ENCODE measurements at places on chromosomes 12 and 14.
A peak's percentile ranks its signal among the peaks of the same experiment; 100 is the strongest.

DNA sequence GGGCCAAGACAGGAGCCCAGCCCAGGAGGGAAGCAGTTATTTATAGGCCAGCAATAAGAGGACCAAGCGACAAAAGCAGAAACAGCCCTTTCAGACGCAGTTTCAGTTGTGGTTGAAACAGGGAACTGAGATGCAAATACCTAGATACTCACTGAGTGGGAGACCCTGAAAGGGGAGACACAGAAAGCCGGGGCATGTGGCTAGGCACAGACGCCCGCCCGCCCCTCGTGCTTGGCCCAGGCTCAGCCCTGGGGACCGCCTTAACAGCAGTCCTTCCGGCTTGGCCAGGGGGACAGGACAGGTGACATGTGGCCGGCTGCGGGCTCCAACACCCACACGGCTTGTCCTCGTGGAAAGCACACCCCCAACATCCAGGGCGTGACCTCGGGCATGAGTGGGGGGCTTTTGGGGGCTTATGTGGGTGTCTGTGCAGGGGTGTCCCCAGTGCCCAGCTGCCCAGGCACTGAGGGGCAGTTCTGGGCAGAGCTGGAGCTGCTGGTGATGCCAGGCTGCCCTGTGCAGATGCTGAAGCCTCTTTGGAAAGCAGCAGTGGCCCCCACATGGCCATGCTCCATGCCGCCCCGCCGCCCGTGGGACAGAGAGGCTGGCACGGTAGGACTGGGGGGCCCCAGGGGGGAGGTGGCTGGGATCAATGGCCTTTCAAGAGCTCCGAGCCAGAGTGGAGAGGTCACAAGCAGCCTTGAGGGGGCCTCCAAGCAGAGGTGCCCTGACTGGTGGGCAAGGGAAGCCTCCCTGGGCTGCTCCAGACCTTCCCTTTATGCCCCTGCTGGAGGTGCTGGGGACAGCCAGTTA, 2.1 kb downstream of the PLD4 start:
- DNase-seq = no peak

DNA sequence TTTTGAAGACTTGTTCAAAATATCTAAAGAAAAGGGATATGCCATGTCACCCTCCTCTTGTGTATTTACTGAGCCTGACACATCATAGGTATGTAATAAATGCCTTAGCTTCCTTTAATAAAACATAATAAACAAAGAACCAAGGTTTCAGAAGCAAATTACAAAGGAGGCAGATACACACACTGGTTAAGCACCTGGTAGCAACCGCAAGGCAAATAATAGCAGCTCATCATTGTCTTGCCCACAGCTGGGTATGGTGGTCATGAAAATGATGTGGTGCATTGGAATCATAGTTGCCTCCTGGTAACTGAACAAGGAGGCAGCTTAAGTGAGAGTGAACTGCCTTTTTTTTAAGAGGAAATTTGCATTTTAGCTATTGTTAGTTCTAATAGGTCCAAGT, 39.0 kb downstream of the PAX9 start:
- no peak for DNase-seq

DNA sequence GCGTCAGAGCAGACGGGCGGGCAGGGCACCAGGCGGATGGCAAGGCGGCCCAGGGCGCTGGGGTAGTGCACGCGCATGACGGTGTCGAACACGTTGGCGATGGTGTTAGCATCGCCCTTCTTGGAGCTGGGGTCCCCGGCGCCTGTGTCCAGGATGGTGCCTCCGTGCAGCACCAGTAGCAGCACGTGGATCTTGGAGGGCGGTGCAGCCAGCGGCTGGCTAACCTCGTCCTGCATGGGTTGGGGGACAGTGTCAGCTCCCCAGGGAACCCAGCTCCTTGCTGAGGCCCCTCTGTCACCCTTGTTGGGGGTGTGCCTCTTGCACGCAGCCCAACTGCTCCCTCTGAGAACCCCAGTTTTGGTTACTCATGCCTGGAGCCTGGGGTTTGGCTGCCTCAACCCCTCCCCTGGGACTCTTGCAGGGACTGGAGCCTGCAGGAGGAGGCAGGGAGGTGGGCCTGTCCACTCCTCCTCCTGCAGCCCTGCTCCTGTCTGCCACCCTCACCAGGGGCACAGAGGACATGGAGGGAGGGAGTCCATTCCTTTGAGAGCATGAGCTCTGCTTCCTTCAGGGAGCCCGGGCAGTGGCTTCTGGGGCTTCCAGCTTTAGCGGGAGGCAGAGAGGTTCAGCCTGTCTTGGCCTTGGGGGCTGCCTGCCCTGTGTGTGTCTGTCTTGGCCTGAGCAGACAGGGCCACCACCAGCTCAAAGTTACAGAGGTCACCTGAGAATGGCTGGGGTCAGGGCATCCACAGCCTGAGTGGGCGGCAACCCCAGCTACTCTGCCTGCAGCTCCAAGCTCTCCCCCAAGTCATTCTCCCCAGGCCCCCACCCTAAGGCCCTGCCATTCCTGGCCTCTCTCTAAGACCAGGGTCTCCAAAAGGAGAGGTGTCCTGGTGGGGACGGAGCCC, 17.1 kb downstream of the ARL6IP4 start:
- no peak for DNase-seq

DNA sequence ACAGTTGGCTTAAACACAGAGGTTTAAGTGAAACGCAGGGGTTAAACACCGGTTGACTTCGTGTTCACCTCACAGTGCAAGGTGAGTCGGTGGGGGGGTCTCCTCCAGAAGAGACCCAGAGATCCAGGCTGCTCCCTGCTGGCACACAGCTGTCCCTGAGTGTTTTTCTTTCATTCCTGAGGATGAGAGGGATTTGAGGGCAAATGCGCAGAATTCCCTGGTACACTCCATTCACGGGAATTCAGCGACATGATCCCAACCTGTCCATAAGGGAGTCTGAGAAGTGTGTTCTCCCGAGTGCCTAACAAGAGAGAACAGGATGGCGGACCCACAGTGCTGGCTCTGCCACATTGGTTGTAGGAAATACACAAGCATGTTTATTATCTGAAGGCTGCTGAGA, 107.2 kb upstream of the ESRRB start:
- no peak for DNase-seq

GRCh38 chr12:94532490-94533422, 73.1 kb upstream of the CEP83 start:
- peak; percentile 84 for DNase-seq

- no peak for DNase-seq
Measured at GRCh38 chr12:43069768-43070221, 480.2 kb upstream of the PRICKLE1 start.

- peak; percentile 52 for DNase-seq
Measured at GRCh38 chr14:68785534-68786490, 7.1 kb downstream of the ZFP36L1 start.
